SK-N-MC (cell line): ENCODE measurements at places on chromosomes 7 and 10.

GRCh38 chr7:45506059-45506458 is 68.1 kb upstream of the ADCY1 start:
- DNase-seq: no peak

DNA sequence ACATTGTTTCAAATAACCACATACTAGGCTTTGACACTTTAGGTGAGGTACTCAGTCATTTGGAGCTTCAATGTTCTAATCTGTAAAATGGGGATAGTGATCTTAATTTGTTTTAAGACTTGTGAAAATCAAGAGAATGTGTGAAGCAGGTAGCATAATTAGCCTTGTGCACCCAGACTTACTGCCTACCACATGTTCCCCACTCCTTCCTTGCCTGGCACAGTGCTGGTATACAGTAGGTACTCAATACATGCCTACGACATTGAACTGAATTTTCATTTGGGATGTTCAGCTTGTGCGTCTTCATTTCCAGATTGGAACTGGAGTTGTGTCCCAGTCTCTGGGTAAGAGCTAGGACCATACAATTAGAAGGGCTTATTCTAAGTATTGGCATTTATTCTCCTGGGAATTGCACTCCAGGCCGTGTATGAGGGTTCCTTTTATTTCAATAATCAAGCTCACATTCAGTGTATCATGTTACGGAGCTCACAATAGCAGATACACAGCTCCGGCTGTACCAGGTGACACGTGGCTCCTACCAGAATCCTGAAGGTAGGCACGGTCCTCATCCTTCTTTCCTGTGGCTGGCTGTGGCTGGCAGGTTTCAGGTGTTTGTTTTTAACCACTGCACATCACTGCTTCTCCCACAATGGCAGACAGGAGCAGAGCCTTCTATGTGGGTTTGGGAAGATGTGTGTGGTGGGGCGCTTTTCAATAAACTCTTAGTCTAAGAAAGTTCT is 109.4 kb upstream of the PDCD4 start:
- DNase-seq: no peak

DNA sequence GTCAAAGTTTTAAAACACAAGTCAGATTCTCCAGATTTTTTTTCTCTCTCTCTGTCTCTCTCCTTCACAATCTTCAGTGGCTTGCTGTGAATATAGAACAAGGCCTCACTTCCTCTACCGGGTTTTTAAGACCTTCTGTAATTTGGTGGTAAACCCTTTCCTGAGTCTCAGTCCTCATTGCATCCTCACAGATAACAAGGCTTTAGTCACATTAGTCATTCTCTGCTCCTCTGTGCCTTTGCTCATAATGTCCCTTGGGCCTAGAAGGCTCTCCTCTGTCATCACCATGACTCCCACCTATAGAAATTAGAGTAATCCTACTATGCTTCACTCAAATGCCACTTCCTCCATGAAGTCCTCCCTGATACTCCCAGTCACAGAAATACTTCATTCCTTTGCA is 172.7 kb upstream of the HPS1 start:
- no peak for DNase-seq

GRCh38 chr7:108794466-108794865 is 224.8 kb downstream of the DNAJB9 start:
- no peak for DNase-seq
